ENCODE measurements at places on chromosomes 16 and 17. TPM values are rescaled to one million over a fixed set of nuclear protein-coding genes. Genes with fewer than 3 reads are reported as not detected.

DNA sequence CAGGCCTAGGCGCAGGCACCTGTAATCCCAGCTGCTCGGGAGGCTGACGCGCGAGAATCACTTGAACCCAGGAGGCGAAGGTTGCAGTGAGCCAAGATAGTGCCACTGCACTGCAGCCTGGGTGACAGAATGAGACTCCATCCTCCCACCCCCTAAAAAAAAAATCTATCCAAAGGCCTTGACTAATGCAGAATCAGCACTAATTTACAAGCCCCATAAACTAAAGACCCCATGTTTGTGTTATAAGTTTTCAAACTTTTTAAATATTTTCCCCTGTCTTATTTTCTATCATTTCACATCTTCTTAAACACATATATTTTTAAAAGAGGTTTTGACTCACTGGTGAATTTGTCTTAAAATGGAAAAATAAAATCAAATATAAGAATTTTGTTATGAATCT, 713.1 kb downstream of the WWOX start:
- no peak for DNase-seq

DNA sequence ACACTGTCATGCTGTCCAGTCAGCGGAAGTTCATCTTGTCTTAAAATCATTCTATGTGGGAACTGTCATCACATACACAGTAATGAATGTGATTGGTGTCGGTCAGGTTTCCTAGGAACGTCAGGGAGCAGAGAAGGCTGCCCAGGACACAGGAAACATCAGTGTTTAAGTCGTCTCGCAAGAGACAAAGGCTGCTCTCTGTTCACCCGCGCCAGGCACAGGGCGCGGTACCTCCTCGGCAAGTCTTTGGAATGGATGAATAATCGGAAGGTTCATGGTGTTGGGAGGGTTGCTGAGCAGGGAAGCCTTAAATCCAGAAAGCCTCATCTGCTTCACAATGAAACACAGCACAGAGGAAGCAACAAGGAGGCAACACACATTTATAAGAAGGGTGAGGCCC, 148.2 kb downstream of the CPPED1 start:
- no peak for DNase-seq

DNA sequence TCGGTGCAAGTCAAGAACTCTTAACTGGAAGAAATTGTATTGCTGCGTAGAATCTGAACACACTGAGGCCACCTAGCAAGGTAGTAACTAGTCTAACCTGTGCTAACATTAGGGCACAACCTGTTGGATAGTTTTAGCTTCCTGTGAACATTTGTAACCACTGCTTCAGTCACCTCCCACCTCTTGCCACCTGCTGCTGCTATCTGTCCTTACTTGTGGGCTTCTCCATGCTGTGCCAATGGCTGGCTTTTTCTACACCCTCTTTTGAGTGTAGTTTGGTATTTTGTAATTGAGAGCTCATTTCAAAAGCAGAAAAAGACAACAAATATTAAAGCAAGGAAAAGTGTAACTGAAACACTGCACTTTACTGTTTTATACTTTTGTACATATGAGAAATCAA, 7.7 kb upstream of the RASL10B start:
- no peak for DNase-seq

- DNase-seq = peak; percentile 85
Observed at GRCh38 chr16:79599837-79600637, 500 bp downstream of the MAF start.

- DNase-seq = no peak
Observed at GRCh38 chr17:72069586-72070202, 51.1 kb upstream of the SOX9 start.

GRCh38 chr17:78428836-78429617, 50.6 kb downstream of the PGS1 start:
- no peak for DNase-seq

DNA sequence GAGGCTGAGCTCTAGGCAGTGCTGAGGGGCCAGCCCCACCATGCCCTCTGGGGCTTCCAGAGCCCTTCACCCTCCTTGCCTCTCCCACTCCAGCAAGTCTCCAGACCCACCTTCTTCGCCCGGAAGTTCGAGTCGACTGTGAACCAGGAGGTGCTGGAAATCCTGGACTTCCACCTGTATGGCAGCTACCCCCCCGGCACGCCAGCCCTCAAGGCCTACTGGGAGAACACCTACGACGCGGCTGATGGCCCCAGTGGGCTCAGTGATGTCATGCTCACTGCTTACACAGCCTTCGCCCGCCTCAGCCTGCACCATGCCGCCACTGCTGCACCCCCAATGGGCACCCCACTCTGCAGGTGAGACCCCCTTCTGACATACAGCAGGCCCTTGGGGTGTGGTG, 10.5 kb downstream of the XYLT2 start:
- peak; percentile 39 for DNase-seq

PHF12 gene
- total RNA-seq = 53.2 TPM

ARL5C gene
- total RNA-seq = not detected

DLX4 gene
- total RNA-seq = 1.1 TPM

HOXB9 gene
- total RNA-seq = 0.04 TPM

NDEL1 gene
- 18.6 TPM for total RNA-seq

RPH3AL gene
- 2.8 TPM for total RNA-seq

CCL2 gene
- 48.7 TPM for total RNA-seq

CHST5 gene
- 0.90 TPM for total RNA-seq

MRPL12 gene
- total RNA-seq = 35.9 TPM

THAP11 gene
- 57.6 TPM for total RNA-seq

PLCD3 gene
- total RNA-seq = 28.6 TPM
